ENCODE measurements at places on chromosomes 12 and 14. TPM values are rescaled to one million over a fixed set of nuclear protein-coding genes. Genes with fewer than 3 reads are reported as not detected.
A peak's percentile ranks its signal among the peaks of the same experiment; 100 is the strongest.

DNA sequence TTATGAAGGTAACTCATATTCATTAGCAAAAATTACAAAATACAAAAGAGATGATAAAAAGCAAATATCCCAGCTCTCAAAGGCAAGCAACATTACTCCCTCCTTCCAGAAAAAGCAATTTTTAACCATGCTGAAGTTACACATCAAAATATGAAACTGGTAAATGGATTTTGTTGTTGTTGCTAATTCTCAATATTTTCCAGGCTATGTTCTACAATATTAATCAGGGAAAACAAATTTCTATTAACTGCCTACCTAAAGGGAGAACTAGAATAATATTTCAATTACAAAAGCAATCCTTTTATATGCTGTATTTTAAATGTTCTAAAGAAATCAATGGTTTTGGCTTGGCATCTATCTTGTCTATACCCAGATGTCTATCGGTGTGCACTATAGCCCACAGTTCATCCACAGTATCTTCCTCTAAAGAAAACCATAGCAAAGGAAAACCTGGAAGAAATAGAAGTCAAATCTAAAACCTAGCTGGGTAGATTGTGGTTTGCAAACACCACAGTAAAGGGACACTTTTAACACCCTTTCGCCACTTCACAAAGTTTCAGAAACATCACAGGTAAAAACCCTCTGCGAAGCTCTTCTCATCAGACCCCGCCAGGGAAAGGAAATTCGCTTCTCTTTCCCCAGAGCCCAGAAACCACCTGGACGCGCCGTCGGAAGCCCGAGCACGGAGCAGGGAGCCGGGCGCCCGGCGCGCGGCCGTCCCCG is 32.0 kb downstream of the TC2N start:
- ATAC-seq, result peak; percentile 29

GRCh38 chr14:84420221-84420620 is 1109.7 kb upstream of the FLRT2 start:
- no peak for ATAC-seq

- ATAC-seq, result no peak
Measured at GRCh38 chr14:103886304-103887169, 39.2 kb upstream of the PPP1R13B start.

Gene TEX52
- total RNA-seq, result not detected

- ATAC-seq, result no peak
Measured at GRCh38 chr12:10331642-10332239, 24.1 kb downstream of the KLRD1 start.

- no peak for ATAC-seq
Measured at GRCh38 chr14:101222362-101223070, 319.0 kb upstream of the RTL1 start.

GRCh38 chr14:78104160-78104559 is 66.0 kb upstream of the NRXN3 start:
- ATAC-seq, result no peak

- no peak for ATAC-seq
Measured at GRCh38 chr14:61331992-61332657, 10.7 kb downstream of the PRKCH start.

- no peak for ATAC-seq
Measured at GRCh38 chr14:54550514-54550913, 16.4 kb upstream of the SAMD4A start.

DNA sequence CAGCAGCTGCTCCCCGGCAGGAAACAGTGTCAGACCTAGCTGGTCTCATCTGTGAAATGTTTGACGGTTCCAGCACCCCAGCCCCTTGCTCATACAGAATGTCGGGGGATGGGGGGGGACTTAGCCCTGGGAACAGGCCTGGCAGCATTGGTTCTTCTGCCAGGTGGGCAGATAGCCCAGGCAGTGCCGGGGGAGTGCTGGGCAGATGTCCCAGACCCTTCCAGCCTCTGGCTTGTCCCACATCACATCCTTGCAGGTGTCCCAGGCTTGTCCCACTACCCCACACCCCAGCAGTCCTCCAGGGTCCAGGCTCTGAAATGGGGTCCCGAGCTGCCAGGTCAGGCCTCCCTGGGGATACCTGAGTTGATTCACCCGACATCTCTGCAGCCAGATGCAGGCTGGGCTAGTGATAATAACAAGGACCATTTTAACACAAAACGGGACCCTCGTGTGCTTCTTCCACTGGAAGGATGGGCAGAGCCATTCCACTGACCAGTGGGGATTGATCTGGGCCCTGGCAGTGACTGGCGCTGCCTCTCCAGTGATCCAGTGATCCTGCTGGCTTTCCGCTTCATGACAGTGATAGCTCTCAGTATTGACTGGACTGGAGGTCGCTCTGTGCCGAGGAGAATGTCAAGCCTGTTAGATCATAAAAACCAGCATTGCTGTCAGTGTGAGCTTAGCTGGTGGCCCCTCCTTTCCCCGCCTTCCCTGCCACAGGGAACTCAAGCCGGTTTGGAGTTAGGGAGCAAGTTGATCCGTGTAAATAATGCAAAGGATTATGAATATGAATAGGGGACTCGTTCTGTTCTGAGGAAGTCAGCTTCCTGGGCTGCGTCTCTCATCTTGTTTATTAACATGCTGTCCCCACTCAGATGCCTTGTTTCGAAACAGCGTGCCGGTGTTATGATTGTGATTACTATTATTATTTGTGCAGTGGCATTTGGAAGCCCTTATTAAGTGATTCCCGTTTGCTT is 180.6 kb downstream of the AACS start:
- ATAC-seq, result no peak

Gene IFNG
- total RNA-seq, result not detected

- no peak for ATAC-seq
Measured at GRCh38 chr14:68981539-68981976, 2.5 kb upstream of the ACTN1 start.

DNA sequence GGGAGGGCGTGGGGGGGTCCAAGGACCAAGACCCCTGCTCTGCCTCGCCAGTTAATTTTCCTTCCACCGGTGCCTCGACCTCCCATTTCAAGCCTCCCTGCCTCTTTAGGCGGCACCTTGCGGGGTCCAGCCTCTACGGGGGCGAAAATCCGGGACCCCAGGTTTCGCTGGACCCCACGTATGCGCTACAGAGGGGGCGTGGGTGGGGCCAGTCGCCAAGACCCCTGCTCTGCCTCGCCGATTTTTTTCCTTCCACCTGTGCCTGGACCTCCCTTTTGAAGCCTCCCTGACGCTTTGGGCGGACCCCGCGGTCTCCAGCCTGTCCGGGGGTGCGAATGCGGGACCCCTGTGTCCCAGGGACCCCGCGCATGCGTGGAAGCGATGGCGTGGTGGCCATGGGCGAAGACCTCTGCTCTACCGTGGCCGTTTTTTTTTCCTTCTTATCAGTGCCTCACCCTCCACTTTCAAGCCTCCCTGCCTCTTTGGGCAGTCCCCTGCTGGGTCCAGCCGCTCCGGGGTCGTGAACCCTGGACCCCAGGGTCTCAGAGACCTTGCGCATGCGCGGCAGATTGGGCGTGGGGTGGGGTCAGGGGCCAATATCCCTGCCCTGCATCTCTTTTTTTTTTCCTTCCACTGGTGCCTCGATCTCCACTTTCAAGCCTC is 324.2 kb downstream of the ALG10 start:
- ATAC-seq, result no peak

Gene REM2
- total RNA-seq, result 0.67 TPM

- ATAC-seq, result no peak
Measured at GRCh38 chr12:79559591-79559990, 131.2 kb downstream of the PAWR start.

Gene TRIAP1
- total RNA-seq, result 15.1 TPM

DNA sequence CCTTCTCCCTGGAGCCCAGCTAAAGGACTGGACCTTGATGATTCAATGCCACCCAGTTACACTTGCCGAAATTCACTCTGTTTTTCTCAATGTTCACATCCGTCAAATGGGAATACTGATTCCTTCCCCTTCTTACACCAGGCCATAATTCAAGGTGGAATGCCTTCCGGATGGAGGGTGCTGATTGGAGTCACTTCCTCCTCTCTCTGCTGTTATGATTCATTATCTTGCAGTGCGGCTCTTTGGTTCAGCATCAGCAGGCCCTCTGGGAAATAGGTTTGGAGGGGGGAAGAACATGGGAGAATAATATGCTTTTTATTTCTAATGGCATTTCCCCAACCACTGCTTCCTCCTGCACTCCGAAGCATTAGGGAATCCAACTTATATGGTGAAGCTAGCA is 390.6 kb upstream of the TBX3 start:
- ATAC-seq, result no peak

DNA sequence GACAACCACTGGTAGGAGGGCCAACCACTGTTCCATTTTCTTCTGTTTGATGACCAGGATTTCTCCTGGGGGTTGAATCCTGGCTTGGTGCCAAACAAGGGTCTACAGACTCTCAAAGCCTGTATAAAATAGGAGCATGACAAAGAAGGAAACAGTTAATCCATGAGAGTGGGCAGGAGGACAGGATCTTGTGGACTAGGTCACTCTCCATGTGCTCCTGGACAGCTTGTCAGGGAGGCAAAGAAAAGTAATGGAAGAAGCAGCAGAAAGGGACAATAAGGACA is 243.7 kb downstream of the AKAP6 start:
- ATAC-seq, result no peak

- no peak for ATAC-seq
Measured at GRCh38 chr12:49651855-49652254, 28.5 kb downstream of the PRPF40B start.

Gene PLEKHG7
- not detected for total RNA-seq

DNA sequence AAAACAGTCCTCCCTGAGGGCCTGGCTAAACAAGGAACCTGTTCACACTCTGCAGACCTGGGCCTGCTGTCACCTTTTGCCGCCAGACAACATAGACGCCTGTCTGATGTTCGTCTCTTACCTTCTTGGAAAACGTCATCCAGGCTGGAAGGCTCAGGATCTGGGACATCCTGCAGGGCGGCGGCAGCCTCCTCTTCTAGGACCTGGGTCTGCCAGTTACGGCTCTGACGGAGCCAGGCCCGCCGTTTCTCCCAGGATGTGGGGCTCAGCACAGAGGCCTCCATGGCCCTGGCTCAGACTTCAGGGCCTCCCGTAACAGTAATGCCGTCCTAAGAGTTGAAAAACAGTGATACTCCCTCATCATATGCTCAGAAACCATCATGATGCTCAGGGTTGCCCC is 10.3 kb downstream of the TESPA1 start:
- no peak for ATAC-seq

- no peak for ATAC-seq
Measured at GRCh38 chr12:701896-702539, 38.8 kb upstream of the NINJ2 start.

Gene GYS2
- not detected for total RNA-seq

DNA sequence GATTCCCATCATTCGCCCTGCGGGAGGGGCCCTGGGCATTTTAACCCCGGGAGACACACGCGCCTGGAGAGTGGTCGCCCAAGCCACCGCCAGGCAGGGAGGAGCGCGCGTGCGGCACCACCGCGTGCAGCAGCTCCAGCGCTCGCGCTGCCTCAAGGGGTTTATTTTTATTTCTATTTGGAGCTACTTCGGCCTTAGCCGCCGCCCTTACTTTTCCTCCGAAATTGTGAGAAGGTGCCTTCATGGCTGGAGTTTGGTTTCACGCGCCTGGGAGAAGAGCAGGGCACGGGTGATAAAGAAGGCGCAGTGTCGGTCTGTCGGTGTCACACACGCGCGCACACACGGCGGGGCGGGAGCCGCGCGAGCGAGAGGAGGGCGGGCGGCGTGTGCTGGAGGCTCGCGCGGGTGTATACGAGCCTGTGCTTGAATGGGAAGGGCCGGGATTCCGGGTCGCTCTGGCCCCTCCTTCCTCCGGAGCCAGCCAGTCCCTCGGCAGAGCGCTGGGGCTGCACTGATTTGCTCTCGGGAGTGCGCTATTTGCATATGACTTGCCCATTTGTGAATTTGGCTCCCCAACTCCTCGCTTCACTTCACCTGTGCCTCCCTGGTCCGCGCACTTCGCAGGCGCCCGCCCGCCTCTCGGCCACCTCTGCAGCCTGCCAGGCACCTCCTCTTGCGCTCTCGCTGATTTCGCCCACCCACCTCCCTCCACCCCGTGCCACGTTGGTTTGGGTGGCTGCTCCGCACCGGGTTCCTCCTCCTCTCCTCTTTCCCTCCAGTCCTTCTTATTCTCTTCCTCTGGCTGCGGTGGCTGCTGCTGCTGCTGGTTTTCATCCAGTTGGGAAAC is 932.3 kb downstream of the DIO2 start:
- ATAC-seq, result peak; percentile 97

GRCh38 chr14:68790644-68791077 is 2.2 kb downstream of the ZFP36L1 start:
- no peak for ATAC-seq

GRCh38 chr12:67826148-67826547 is 163.1 kb upstream of the IFNG-AS1 start:
- ATAC-seq, result peak; percentile 34

Gene NEK9
- total RNA-seq, result 95.4 TPM

GRCh38 chr12:3789838-3790237 is 36.9 kb upstream of the CRACR2A start:
- no peak for ATAC-seq

DNA sequence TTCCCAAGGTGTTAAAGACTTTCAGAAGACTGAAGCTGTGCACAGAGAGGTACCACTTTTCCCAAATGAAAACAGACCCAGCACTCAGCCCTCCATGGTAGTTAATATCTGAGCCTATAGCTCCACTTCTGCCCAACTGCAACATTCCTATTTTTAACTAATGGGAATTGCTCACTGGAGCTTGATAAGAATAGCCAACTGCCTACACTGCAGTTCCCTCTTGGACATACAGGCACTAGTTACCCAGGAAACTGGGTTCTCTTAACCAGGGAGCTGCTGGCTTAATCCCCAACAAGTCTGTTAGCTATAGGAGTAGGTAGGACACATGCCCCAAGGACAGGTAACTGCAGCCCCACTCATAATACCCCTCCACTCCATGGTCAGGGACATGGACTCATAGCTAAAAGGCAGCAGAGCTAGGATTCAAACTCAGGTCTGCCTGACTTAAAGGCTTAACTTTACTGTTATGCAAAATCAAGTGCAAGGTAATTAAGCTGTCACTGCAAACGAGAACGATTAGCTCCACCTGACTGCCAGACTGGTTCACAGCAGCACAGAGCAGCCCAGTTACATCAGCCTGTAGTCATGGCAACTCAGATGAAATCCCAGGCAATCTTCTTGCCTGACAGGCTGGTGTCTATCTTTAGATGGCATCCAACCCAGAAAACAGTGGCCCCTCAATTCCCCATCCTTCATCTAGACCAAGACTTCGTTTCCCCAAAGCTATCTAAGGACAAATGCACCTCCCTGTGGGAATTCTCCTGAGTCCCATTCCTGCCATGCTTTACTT is 77.1 kb upstream of the ACTN1 start:
- peak; percentile 22 for ATAC-seq

DNA sequence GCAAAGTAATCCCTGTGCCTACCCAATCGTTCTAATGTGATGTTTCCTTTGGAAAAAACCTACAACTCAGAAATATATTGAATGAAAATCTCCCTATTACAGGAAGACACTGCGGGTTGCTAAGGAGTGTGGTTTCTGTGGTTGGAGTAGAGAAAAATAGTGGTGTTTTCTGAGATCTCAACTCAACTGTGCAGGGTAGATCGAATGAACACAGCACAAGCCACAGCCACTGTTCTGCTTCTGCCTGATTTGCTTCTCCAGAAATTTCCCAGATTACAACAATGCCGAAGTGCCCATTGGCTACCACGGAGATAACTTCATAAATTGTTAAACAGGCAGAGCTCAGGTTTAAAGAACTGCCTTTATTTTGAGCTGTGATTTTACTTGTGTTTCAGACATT is 480.4 kb downstream of the DIO2 start:
- no peak for ATAC-seq

Gene TRPV4
- 0.13 TPM for total RNA-seq

GRCh38 chr14:99758121-99758821 is 34.9 kb upstream of the EML1 start:
- no peak for ATAC-seq

- no peak for ATAC-seq
Measured at GRCh38 chr14:42110167-42110566, 503.5 kb downstream of the LRFN5 start.
